ENCODE measurements at places on chromosomes 7 and 10.

DNA sequence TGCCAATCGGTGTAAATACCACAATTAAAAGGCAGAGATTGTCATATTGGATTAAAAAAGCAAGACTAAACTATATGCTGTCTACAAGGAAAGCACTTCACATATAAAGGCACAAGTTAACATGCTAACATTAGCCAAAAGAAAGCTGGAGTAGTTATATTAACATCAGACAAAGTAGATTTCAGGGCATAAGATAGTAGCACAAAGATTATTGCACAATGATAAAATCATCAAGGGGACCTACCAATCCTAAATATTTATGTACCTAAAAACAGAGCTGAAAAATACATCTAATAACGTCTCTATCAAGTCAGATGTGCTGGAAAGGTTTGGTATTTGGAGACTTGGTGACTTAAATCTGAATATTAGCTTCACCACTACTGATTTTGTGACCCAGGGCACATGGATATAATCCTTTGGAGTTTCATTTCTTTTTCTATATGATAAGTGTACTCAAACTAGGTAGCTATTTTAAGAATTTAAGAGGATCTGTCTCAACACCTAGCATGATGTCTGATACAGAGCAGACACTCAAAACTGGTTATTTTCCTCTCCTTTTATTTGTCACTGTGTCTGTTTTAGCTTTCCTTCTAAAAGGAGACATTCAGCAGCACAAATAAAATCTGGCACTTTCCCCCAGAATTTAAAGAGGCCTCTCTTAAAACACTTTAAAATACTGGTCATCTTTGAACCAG is 156.5 kb downstream of the DOCK4 start:
- DNase-seq: no peak

DNA sequence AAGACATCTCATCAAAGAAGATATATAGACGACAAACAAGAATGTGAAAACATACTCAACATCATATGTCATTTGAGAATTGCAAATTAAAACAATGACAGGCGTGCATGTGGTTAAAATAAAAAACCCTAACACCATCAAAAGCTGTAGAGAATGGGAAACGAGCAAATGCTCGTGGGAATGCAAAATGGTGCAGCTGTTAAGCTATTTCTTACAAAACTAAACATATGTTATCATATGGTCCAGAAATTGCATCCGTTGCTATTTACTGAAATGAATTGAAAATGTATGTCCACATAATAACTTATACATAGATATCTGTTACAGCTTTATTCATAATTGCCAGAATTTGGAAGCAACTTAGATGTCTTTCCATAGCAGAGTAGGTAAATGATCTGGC is 574.4 kb downstream of the TNS3 start:
- DNase-seq: no peak

DNA sequence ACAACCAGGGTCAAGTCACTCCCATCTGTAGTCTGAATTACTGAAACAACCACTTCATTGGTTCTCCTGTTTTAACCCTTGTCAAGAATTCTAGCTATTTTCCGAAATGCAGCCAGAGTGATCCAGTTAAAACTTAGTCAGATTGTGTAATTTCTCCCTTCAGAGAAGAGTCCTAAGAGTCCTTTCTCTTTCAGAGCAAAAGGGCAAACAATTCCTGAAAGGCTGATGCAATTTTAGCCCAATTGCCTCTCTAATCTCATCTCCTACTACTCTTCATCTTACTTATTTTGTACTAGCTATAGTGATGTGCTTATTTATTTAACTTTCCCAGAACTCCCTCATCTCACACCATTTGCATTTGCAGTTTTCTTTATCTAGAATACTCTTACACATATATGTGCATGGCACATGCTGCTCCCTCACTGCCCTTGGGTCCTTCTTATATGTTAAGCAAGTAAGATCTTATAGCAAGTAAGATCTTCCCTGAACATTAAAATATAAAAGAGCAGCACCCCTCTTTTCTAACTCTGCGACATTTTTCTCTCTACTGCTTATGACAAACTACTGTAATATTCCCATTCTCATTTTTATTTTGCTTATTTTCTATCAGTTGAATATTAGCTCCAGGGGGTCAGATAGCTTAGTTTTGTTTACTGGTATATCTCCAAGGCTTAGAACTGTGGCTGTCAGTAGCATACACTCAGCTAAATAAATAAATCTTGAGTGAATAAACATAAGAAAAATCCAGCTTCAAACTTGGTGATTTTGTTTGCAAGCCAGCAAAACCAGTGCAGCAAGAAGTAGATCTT is 44.6 kb downstream of the HGF start:
- DNase-seq: no peak

DNA sequence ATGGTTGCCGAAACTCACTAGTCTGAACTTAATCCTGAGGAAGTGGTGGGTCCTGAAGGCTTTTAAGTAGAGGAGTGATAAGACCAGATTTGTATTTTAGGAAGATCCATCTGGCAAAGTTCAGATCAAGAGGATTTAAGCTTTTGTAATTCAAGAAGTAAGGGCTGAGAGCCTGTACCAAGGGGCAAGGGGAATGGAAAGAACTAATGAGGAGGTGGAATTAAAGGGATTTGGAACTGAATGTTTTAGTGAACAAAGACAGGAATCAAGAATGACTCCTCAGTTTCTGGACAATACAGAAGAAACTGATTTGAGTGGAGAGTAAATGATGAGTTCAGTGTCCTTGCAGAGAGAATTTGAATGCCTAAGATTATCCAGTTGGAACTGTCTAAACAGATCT is 249.0 kb downstream of the C7orf25 start:
- DNase-seq: no peak

DNA sequence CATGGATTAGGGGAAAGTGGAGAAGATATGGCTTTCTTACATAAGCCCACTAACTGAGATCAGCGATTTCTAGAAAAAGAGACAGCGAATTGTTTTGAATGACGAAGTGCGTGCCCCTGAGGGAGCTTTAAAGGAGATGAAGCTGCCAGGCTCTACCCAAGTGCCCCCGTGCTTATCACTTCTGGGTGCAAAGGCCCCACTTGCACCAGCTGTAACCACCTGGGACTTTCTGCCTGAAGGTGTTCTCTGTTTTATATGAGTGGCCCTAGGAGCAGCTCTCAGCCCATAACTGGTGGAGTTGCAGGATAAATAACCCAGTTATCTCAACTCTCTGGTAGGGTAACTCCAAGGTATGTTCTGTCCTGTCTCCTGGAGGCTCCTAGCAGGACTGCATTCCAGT is 20.4 kb upstream of the CARD11 start:
- no peak for DNase-seq

DNA sequence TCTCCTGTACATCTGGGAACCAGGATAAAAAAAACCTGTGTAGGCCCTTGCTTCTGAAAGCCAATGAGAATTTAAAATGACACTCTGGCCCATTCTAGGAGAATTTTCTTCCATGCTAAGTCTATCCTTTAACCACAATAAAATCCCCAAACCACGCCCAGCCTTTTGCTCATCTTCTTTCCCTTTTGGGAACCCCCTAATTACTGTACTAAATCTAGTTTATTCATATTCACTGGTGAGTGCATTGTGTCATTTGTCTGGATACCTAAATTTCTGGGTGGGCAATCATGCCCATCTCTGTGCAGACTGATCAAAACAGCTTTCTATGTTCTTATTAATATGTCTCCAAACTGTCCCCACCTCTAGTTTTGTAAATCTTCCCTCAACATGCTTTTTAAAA is 11.7 kb upstream of the CDK14 start:
- DNase-seq: no peak

DNA sequence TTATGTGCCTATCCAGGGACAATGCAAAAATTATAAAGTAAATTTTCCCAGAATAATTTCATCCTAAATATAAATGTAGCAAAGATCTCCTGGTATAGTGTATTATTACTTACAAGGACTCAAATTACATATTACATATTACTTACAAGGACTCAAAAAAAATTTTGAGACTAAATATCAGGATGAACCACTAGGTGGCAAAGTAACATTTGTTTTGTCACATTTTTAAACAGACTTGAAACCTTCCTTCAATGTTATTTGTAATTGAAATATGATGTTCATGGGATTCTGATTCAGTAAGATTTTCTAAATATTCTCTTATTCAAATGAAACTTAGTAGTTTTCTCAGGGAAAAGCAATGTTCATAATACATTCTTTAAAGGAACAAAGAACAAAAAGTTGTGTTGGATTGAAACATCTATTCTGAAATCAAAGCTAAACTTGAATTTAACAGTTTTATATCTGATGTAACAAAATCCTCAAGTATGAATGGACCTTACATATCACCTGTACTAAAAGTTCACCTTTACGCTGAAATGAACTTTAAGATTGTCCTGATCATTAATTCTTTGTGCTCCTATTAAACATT is 74.3 kb upstream of the GNAI1 start:
- DNase-seq: peak; percentile 3

DNA sequence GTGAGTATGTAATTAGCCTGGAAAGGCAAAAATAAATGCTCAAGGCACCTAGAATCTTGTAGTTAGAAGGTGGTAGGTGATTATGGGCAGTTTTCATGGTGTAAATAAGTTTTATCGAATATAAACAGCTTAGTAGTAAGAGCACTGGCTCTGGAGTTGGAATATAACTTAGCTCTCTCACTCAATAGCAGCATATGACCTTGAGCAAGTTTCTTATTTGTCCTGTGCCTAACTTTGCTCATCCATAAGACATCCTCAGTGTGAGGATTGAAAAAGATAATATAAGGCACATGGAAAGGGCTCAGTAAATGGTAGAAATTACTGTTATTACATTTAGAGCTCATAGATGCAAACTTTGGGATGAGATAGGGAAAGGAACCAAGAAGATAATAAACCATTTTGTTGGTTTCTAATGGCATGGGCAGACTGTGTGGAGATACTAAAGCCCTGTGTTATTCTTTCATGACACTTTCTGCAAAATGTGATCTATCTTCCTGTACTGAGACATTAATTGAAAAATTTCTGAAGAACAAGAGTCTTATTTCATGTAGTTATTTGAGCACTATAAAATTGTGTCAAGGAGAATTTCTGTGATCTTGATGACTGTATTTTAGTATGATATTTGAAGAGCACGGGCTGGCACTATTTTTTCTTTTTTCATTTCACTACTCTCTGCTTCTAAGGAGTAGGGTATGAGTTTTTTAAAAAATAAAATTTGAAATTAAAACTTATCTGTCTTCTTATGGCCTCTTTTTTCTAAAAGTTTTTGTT is 3.1 kb downstream of the SLK start:
- DNase-seq: no peak

DNA sequence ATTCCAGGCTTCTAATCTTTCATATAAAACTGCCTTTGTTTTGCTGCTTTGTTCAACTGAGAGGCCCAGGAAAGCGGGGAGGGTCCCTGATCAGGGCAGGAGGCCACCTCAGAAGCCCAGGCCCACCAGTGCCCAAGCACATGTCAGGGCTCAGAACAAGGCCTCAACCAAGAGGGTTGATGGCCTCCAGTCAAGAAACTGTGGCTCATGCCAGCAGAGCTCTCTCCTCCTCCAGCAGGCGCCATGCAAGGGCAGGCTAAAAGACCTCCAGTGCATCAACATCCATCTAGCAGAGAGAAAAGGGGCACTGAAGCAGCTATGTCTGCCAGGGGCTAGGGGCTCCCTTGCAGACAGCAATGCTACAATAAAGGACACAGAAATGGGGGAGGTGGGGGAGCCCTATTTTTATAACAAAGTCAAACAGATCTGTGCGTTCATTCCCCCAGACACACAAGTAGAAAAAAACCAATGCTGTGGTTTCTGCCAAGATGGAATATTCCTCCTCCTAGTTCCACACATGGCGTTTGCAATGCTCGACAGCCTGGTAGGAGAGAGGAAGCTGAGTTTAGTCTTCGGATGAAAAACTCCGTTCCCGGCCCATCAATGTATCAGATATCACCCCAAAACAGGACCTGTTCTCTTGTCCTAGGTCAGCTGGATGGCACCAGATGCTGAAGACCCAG is 34.0 kb downstream of the PSAP start:
- no peak for DNase-seq

DNA sequence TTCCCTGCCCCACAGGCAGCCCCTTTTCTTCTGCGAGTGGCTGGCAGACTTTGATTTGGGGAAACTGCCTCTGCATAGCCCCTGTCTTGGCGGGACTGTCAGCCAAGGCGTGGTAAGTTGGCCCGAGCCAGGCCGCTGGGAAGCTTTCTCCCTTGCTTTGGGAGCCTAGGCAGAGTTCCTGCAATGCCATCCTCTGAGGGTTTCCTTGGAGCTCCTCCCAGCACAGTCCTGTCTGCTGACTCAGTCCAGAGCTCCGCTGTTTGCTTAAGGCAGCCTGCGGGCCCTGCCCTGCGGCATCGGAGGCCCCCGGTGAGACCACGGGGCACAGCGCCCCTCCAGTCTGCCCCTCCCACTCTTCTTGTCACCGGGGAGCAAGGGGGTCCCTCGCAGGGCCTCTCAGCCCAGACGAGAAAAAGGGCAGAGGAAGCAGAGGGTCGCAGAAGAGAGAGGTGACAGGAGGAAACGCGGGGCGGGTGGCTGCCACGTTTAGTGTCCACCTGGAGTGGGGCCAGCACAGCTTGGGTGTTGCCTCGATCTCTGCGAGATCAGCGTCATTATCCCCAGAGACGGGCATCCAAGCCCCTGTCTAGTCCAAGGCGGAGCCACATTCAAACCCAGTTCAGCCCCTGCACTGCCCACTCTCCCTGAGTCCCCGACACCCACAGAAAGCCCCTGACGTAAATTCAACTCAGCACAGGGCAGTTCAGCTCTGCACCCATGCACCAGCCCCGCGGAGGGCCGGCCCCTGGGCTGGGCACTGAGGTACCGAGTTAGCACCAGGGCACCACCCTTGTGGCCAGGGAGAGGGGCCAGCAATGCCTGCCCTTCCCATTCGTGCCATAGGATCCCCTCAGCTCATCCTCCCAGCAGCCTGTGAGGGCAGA is 59.0 kb upstream of the CHST15 start:
- DNase-seq: no peak

DNA sequence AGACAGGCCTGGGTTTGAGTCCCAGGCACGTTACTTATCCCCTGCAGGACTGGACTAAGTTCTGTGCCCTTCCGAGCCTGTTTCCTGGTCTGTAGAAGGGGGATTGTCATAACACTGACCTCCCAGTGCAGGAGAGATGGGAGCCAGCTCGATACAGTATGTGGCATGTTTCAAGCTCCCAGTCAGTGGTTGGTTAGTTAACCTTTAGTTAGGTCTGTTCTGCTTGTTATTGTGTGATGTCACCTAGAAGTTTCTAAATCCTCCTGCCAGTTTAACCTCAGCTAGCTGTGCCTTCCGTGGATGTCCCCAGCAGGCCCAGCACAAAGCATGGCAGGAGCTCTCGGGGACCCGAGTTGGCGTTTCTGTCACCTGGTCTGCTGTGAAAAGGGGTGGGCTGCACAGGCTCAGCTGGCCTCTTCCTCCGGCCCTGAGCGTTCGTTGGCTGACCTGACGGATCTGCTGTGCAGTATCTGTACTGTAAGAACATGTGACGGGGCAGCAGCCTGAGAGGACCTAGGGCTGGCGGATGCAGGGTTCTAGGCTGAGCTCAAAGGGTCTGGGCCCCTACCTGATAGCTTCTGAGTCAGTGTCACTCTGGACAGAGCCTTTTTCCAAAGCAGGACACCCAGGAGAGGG is 53.0 kb downstream of the SPOCK2 start:
- no peak for DNase-seq

- no peak for DNase-seq
Observed at GRCh38 chr10:68406111-68406814, 814 bp downstream of the RUFY2 start.

- DNase-seq: no peak
Observed at GRCh38 chr10:20988357-20988983, 91.4 kb upstream of the NEBL start.

Data from iPS DF 19.7 (cell line).